ENCODE measurements at places on chromosomes 2 and 18.

GRCh38 chr18:22167091-22167470 lies 2.3 kb upstream of the GATA6 start:
- no peak for DNase-seq

GRCh38 chr2:73235315-73236028 lies 1.4 kb downstream of the CCT7 start:
- no peak for DNase-seq

DNA sequence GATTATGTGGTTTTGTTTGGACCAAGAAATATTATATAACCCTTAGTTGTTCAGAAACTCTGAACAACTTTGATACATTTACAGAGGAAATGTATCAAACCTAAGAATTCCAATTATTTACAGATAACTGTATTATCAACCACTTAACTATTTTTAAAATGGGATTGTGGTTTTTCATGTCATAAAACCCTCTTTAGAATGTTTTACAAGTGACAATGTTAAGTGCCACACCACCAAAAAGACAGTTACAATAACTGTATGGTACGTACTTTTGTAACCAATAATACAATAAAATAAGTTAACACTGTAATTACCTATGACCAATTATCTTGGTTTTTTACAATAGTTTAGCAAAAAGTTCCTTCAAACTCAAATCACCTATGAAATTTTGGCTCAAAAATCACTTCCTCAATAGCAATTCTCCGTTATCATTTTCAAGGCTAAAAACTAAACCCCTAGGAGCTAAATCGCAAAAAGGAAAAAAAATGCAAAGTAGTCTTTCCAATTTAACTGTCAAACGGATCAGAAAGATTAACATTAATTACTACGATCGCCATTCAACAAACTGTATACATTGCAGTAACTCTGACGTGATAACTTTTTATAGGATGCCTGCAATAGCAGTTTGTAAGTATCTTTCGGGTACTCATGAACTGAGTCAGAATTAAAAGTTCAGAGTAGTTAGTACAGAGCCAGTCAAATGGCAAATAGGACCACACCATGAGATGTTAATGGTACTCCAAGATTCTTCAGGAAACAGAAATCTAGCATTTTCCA lies 1.5 kb downstream of the ROCK1 start:
- DNase-seq = no peak

DNA sequence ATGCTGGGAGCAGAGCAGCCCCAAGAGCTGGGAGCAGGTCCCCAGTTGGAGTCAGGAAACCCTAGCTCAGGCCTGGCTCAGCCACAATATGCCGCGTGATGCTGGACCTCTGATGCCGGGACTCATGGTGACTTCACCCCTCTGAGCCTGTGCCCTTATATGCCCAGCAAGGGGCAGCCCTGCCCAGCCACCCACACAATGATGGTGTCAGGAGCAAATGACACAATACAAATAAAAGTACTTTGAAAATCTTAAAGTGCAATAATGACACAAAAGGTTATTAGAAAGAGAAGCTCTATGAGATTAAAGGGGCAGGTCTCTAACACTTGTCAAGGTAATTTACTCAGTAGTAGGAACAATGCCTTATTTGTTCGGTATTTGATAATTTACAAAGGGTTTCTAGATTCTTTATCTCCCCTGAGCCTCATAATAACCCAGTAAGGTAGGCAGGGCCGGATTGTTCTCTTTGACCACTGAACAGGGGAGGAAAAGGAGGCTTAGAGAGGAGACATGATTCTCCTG lies 18.3 kb upstream of the KIF3C start:
- no peak for DNase-seq

DNA sequence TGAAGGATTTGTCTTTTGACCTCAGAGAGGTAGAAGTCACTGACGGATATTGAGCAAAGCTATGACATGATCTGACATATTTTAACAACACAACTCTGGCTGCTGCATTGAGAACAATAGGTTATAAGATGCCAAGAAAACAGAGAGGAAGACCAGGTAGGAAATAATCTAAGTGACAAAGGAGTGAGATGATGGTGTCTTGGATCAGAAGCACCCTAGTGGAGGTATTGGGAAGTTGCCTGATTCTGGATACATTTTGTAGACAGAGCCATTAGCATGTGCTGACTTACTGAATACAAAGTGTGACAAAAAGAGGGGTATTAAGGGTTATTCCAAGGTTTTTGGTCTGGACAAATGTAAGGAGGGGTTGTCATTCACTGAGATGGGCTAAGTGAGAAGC lies 1438.1 kb downstream of the DPP10 start:
- DNase-seq = no peak

Data from stimulated activated CD8-positive, alpha-beta memory T cell treated with anti-CD3 and anti-CD28 coated beads, Interleukin-2, amount 100 ng/mL, for 1 hour (primary cell).